ENCODE measurements at places on chromosomes 2 and 18.

- no peak for DNase-seq
Measured at GRCh38 chr2:80293039-80293438, 11.5 kb downstream of the LRRTM1 start.

GRCh38 chr2:54471221-54471711 lies 15.1 kb downstream of the SPTBN1 start:
- DNase-seq, result no peak

GRCh38 chr2:225236769-225237323 lies 162.7 kb upstream of the NYAP2 start:
- no peak for DNase-seq

GRCh38 chr18:11994703-11995444 lies 13.6 kb downstream of the IMPA2 start:
- DNase-seq, result no peak

DNA sequence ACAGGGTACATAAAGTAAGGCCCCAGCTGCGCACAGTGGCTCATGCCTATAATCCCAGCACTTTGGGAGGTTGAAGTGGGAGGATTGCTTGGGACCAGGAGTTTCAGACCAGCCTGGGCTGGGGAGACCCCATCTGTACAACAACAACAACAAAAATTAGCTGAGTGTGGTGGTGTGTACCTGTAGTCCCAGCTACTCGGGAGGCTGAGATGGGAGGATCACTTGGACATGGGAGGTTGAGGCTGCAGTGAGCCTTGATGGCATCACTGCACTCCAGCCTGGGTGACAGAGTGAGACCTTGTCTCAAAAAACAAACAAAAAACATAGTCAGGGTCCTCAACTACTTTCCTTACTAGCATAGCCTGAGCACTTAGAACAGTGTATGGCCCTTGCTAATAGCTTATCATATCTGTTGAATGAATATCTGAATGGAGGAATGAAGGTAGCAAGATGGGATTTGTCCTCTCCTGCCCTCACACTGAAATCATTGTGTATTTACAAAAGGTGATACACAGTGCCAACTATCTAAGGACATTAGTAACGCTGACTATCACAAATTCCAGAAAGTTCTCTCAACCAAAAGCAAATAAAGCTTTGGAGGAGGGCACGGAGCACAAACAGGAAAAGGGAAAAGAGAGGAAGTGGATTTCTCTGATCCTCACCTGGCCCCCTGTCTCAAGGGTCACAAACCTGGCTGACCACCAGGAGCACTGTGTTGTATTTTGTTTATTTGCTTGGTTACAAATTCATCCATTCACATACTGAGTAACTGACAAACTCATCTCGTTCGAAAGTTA lies 38.1 kb downstream of the L3MBTL4 start:
- no peak for DNase-seq

DNA sequence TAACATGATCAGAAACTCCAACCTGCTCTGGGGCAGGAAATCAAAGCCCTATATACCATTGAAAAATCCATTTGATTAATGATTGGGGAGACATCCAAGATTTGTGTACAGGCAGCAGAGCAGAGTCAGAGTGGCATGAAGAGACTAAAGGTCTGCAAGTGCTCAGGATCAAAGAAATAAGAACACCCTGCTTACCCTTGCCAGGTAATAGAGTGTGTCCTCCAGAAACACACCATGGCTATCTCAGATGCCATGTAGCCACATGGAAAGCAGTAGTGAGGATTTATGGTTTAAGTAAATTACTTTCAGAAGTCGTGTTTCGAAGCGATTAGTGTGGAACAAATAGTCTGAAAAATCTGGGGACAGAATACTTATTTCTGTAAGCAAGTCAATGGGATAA lies 592.9 kb downstream of the SUCLG1 start:
- no peak for DNase-seq

- no peak for DNase-seq
Measured at GRCh38 chr18:74689251-74689650, 91.6 kb downstream of the ZNF407 start.

DNA sequence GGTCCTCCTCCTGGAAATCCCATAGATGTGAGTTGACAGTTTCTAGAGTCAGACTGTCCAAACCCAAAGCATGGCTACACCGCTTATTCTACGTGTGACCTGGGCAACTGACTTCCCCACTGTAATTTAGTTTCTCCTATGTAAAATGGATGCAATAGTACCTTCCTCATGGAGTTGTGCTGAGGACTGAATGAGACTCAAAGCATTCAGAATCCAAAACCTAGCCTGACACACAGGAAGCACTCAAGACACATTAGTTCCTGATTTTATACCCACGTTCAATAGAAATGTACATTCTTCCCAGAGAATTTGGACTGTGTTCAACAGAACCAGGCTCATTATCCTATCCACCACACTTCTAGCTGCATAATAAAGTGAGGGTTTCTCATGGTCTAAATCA lies 88.8 kb downstream of the STK39 start:
- DNase-seq, result no peak

- no peak for DNase-seq
Measured at GRCh38 chr2:217705461-217705860, 297.3 kb downstream of the TNS1 start.

DNA sequence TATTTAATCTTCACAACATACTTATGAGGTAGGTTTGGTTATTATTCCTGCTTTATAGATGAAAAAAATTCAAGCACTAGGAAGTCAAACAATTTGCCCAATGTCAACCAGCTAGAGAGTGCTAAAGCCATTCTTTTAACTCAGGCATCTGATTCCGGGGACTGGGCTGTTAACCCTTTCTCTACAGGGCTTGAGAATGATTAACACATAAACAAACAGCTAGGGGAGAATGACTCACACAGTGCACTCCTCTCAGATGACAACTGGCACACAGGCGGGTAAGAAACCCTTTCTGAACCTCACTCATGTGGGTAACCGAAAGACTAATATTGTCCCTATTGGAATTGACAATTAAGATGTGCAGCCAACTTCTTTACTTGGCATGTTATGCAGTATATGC lies 86.3 kb upstream of the FSHR start:
- DNase-seq, result no peak

DNA sequence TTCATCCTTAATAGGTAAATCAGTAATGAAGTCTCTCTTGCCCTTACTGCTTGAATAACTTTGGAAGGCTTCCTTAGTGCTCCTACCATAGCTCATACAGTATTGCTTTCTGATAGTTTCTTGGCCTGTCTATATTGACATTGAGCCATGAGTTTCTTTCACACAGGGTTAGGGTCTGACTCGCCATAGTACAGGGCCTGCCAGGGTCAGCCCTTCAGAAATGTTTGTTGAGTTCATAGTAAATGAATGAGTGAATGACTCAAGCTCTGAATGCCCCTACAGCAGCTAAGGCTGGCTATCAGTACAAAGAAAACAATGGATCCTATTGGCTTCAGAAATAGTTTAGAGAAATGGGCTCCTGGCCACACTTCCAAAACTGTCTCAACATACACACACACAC lies 65.0 kb upstream of the LRATD1 start:
- no peak for DNase-seq

GRCh38 chr2:102179788-102180686 lies 6.8 kb upstream of the IL1RL2 start:
- no peak for DNase-seq

- DNase-seq, result no peak
Measured at GRCh38 chr18:61676773-61677434, 215.9 kb downstream of the RNF152 start.

- DNase-seq, result no peak
Measured at GRCh38 chr2:54419855-54420523, 36.1 kb upstream of the SPTBN1 start.

DNA sequence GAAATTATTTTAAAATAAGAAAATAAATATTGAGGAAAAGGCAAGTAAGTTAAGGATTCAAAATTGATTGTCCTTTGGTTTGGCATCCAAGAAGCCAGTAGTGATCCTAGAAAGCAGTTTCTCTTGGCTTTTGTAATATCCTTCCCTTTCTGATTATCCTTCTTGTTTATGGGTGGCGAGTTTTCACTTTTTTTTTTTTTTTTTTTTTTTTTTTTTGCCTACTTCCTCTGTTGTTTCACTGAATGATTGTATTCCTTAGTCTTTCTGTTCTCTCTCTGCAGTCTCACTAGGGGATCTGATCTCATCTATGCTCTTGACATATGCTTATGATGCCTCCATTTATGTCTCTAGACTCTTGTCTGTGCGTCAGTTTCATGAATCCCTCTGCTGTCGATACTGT lies 4.2 kb downstream of the NAPG start:
- no peak for DNase-seq

DNA sequence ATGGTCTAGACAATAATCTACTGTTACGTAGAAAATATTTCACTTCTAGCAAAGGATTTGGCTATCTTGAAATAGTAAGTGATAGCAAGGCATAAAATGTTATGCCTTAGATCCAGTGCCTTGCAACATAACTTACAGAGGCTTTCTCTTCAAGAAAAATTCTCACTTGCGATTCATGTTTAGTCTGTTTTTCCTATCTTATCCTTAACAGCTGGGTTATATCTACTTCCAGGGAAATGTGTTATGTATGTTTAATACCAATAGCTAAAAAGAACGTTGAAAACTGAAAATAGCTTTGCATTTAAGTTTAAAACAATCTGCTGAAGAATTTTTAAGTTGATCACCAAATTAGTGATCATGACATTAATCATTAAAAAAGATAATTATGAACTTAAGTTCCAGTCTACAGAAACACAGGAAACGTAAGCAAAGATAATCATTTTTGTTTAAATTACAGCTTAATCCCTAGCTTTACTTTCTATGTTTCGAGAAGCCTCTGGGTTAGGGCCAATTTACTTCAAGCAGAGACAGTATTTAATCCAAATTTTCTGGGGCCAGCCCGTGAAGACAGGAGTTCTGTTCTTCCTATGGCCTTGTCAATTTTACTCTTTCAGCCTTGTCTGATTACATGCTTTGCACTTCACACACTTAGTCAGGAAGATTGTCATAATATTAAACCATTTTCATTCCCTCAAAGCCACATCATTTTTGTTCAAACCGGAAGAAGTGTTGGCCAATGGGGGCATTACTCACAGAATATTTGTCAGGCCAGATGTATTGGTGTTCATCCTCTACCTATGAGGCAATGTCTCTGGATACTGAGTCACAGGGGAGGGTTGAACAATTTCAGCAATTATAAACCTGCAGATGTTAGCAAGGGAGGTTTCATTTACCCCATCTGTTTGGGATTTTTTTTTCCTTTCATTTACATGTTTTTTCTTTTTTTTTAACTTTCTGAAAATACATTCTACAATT lies 1132.9 kb upstream of the ZEB2 start:
- DNase-seq, result peak; percentile 41
